Activated T-cell treated with anti-CD3 and anti-CD28 coated beads, Interleukin-2, amount 50 U/mL, for 4 hours (primary cell): ENCODE measurements at places on chromosomes 13 and 19. TPM values are rescaled to one million over a fixed set of nuclear protein-coding genes. Genes with fewer than 3 reads are reported as not detected.

DNA sequence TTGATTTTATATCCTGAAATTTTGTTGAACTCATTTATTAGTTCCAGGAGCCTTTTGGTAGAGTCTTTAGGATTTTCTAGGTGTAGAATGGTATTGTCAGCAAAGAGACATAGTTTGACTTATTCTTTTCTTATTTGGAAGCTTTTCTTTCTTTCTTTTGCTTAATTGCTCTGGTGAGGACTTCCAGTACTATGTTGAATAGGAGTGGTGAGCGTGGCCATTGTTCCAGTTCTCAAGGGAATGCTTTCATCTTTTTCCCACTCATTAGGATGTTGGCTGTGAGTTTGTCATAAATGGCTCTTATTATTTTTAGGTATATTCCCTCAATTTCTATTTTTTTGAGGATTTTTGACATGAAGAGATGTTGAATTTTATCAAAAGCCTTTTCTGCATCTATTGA is 182.2 kb upstream of the SPRY2 start:
- DNase-seq = no peak

DNA sequence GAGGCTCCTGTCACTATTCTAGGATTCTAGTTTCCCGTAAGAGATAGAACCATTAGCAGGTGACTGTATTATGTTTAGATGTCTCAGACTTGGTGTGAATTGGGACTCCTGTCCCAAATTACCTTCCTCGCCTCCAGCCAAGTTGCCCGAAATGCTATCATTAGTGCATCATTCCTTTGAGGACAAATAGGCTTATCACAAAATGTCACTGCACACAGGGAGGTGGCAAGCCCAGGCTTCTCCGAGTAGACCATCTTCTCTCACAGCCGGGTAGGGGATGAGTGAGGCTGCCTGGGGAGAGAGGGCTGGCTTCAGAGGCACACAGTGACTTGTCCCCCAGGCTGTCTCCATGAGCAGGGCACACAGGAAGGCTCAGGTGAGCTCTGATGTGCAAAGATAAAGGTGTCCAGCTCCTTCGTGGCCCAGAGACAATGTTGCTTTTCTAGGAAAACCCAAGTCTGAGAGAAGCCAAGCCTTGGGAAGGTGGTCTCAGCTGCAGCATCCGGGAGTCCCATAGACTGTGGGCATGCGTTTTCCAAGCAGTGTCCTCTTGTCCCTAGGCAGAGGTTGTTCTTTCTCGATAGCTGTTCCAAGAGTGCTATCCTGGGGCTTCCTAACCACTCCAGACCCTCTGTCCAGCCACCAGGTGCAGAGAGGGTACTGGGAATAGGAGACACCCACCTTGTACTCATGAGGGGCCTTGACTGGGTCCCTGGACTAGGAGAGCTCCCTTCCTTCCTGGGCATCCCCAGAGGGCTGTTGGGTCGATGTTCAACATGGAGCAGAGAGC is 163.1 kb upstream of the TSHZ3 start:
- no peak for DNase-seq

GRCh38 chr13:71602344-71602743 is 264.7 kb downstream of the DACH1 start:
- no peak for DNase-seq

The CADM4 gene
- total RNA-seq = 0.42 TPM

GRCh38 chr19:48403606-48404005 is 10.1 kb downstream of the GRIN2D start:
- peak; percentile 24 for DNase-seq

The THSD8 gene
- total RNA-seq = 18.8 TPM

DNA sequence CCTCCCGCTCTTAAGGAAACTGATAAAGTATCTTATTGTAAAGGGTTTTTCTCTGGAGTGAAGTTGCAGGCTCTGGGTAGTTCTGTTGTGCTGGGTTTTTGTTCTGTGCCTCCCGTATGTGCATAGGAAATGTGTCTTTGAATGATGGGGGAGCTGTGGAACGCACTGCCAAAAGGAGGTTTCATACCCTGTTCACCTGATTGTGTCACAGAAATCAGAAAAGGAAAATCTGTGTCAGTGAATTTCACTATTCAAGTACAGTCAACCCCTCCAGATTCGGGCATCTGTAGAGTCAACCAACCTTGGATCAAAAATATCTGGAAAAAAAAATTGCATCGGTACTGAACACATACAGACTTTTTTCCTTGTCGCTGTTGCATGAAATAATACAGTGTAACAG is 127.8 kb downstream of the MRPL57 start:
- no peak for DNase-seq

- DNase-seq = no peak
These were observed 10.6 kb downstream of the ERFL start for GRCh38 chr19:41917676-41918075.

- DNase-seq = no peak
These were observed 265.6 kb downstream of the GPC5 start for GRCh38 chr13:91664039-91664438.

GRCh38 chr13:22789916-22790315 is 390.9 kb upstream of the SGCG start:
- no peak for DNase-seq

- DNase-seq = no peak
These were observed 675 bp downstream of the PEG3 start for GRCh38 chr19:56839652-56840450.

DNA sequence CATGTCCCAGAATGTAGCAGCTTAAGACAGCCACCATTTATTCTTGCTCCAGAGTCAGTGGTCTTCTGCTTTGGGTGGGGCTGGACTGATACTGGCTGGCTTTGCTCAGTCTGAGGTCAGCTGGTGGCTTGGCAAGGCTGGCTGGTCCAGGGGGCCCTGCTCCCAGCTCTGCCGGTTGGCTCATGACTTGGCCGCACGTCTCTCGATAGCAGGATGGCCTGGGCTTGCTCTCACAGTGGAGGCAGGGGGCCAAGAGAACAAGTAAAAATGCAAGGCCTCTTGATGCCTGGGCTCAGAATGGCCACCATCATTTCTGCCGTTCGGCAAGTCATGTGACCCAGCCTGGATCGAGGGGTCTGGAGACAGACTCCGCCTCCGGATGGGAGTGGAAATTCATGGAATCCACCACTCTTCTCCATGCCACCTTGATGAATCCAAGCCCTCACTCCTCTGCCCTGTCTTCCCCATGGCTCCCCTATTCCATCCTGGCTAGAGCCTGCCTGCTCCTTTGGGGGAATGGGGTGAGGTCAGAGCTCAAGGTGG is 13.1 kb downstream of the ACTMAP start:
- no peak for DNase-seq

DNA sequence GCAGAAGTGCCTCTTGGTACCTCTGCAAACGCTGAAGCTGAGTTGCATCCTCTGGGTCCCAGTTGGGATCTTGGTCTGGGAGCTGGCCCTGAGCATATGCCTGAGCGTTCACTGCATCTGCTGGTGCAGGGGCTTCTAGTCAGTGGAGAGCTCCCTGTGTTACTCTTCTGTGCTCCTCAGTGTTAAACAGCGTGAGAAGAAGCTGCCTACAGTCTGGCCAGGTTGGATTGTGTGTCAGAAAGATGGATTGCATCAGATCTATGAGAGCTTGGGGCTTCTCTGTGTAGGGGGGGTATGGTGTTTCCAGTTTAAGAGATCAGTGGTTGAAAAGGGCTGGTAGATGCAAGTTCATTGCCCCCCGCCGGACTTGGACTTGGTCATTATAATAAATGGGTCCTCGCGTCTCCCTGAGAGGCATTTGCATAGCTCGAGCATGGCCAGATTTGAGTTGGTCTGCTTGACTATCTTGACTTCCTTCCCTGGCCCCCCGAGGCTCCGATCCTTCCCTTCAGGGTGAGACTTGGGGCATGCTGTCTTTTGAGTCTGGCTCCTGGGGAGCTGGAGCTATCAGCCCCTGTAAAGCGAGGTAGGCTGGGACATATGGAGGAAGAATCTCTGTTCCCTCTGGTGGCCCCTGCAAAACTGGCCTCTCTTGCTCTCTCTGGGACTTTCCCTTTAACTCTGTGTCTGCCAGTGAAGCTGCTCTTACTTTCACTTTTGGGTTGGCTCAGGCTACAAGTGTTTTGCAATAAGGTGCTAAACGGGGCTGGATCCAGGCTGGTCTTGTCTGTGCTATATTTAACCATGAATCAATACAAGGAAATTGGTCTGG is 52.9 kb downstream of the OR10H4 start:
- peak; percentile 15 for DNase-seq

- no peak for DNase-seq
These were observed 115.6 kb upstream of the UQCRFS1 start for GRCh38 chr19:29328586-29328985.

- no peak for DNase-seq
These were observed 750 bp downstream of the RAB20 start for GRCh38 chr13:110560601-110561343.

The ATP4B gene
- not detected for total RNA-seq

The KASH5 gene
- total RNA-seq = 0.24 TPM

GRCh38 chr19:20503476-20503875 is 62.1 kb downstream of the ZNF737 start:
- DNase-seq = no peak
